ENCODE measurements at places on chromosomes 1 and 21.

DNA sequence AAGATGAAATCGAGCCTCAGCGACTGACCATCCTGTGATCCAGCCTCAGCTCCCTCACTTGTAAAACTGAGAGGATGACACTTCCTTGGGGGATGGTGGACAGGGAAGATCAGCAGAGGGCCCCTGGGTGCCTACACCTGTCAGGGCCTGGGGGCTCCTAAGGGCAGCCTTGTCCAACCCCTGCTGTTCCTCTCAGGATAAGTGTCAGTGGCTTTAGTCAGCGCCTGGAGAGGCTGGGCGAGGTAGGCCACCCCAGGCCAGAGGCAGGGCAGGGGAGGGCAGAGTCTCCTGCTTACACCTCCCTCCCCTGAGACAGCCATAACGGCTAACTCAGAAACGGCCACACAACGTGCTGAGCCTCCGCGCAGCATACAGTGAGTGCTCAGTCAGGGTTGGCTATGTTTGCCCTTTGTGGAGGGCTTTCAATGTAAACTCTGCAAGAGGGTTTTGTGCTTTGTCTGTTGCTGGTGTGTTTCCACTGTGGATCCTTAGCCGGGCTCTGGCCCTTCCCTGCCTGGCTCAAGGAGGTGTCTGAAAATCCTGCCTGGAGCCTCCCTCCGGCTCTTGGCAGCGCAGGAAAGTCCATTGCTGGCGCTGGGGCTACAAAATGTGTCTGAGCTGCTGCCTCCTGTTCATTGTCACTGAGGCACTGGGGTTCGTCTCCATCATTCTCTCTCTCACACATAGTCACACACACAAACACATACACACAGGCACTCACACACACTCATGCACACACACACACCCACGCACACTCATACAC is 588.4 kb downstream of the PTPRU start:
- no peak for DNase-seq

DNA sequence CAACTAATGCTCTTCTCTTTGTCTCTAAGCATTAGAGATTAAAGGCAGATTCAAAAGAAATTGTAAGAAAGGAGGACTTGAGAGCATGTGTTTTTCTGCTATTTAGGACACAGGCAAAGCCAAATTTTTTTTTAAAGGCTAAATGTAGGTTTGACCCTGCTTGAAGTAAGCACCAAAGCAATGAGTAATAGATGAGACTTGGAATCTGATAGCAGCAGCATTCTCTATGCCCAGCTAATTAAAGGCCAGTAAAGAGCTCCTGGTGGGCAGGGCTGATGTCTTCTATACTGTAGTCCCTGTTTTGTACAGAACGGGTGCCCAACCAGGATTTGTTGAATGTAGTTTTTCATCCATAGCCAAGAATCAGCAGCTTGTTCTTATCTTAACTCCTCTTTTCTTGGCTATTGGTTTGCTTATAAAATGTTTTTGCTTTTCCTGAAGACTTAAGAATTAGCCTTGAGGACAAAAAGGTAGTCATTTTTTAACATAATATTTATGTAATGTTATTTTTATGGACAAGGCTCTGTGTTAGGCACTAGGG is 179.6 kb downstream of the LMO4 start:
- DNase-seq = no peak

DNA sequence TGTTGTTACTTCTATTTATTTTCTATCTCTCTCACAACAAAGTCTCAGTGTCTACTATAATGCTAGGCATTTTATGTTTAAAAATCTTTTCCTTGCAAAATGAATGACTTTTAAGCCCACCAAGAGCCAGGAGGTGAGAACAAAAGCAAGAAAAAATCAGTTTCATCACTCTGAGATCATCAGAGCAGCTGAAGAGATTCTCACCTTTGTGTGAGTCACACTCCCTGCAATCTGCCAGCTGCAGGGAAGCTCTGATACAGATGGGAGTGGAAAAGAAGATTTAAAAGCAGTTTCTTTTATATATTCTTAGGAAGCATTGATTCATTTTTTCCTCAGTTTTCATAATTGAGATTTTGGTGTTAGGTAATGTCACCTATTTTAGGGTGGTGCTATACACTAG is 107.6 kb downstream of the LHX9 start:
- DNase-seq = peak; percentile 12

DNA sequence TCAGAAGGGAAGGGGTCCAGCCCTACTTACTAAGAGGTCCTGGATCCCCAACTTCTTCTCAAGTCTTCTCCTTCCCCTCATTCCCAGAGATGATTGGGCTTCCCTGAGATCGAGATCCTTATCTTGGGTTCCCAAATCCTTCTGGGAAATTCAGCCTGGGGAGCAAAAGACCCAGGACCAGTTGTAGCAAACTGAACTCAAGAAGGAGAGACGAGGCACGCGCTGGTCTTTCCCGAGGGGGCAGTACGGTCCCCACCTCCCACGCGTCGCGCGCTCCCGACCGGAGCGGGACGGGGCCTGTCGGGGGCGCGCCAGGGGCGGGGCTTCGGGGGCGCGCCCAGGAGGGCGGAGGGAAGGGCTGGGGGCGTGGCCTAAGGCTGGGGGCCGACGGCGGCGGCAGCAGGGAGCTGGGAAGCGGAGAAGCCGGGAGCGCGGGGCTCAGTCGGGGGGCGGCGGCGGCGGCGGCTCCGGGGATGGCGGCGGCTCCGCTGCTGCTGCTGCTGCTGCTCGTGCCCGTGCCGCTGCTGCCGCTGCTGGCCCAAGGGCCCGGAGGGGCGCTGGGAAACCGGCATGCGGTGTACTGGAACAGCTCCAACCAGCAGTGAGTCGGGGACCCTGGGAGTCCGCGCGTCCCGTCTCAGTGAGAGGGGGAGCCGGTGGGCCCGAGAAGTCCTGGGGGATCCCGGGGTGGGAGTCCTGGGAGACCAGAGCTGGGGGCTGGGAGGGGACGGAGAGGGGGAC is at the start of gene EFNA3:
Gene EFNA3, plus strand, starts transcription at position 369 of the 741 bp plus-strand sequence. Its CDS starts 105 bp downstream, at position 474.
- peak; percentile 70 for DNase-seq

DNA sequence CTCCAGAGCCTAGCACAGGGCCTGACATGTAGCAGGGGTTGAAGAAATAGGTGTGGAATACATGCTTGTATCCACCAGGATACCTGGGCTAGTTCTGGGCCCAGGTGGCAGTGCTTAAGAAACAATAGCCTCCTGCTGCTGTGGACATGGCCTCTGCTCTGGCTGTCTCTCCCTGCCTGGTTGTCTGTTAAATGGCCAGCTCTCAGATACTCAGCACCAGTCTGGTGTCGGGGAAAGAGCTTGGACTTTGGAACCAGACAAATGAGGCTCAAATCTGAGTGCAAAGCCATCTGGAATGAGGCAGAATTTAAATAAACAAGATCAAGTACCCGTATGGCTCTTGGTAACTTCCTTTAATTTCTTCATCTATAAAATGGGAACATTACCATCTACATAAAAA is 31.5 kb downstream of the SESN2 start:
- no peak for DNase-seq

DNA sequence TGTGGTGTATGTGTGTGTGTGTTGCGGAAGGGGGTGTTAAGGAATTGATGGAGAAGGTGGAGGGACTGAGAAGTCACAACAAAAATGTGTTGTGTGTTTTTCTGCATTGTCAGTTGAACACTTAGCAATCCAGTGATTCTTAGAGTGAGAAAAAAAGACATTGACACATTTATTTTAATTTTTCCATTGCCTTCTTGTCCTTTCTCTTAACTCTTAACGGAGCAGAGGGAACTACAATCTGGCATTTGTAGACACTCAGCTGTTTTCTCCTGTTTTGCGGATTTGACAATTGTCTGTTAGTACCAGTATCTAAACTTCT is 725 bp downstream of the C1orf53 start:
- DNase-seq = no peak

- no peak for DNase-seq
These were observed 90.7 kb downstream of the GPR88 start for GRCh38 chr1:100628631-100629081.

- no peak for DNase-seq
These were observed 140.3 kb upstream of the KIF26B start for GRCh38 chr1:245014247-245015029.

DNA sequence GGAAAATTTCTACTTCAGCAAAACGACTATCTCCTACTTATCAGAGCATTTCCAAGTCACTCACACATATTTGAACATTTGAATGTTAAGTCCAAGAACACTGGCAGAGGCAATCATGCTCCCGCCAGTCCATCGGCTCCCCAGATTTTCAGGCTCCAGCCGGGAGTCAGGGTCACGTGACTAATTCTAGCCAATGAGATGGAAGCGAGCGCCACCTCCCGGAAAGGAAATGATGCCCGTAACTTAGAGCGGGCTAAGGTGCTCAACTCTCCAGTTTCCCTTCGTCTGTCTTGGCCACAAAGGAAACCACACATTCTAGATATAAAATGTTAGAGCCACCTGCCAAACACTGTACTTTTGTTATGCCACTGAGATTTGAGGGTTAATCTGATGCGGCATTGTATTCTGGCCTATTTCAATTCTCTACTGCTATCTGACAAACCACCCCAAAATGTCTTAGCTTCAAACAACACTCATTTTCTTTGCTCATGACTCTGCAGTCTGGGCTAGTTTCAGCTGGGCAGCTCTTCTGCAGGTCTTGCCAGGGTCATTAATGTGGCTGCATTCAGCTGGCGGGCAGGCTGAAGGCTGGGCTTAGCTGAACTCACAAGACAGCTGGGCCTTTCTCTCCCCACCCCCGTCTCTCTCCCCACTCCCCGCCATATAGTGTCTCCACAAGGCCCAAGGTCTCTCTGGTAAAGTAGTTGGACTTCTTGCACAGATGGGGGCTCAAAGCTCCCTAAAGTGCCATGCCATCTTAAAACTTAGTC is 16.5 kb upstream of the LHX4 start:
- peak; percentile 68 for DNase-seq

GRCh38 chr1:172417557-172417956 is 2.9 kb upstream of the C1orf105 start:
- DNase-seq = no peak

GRCh38 chr1:178768423-178768822 is 43.4 kb downstream of the RALGPS2 start:
- DNase-seq = peak; percentile 12

DNA sequence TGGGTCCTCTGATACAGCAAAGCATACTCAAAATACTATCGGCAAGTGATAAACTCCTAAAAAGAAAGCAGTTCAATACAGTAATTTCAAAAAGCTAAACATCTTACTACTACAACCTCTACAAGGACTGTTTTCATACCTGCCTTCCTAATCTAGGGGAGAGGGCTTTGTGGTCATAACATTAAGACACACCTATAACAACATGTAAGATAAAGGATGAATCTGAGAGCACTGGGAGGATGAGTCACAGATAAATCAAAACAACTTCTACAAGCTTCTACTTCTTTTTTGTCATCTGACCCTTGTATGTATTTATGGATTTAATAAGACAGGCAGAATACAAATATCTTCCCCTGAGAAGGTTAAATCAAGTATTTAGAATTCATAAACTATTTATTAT is 40.0 kb downstream of the LTN1 start:
- no peak for DNase-seq

DNA sequence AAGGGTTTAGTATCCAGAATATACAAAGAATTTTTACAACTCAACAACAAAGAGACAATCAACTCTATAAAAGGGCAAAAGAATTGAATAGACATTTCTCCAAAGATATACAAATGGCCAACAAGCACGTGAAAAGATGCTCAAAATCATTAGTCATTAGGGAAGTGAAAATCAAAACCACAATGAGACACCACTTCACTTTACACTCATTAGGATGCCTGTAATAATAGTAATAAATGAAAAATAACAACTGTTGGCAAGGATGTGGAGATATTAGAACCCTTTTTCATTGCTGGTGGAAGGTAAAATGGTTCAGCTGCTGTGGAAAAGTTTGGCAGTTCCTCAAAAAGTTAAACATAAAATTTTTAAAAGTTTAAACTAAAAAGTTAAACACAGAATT is 7.0 kb upstream of the ABCD3 start:
- DNase-seq = no peak

DNA sequence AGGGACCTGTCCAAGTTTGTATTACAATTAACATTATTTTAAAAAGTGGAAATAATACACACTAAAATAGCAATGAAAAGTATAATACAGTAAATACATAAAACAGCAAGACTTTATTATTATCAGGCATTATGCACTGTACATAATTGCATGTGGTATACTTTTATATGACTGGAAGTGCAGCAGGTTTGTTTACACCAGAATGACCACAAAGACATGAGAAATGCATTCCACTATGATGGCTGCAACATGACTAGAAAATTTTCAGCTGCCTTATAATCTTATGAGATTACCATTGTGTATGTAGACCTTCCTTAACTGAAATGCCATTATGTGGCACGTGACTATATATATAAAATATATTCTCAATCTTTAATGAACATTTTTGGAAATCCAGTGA is 1699.6 kb downstream of the KCNT2 start:
- no peak for DNase-seq

DNA sequence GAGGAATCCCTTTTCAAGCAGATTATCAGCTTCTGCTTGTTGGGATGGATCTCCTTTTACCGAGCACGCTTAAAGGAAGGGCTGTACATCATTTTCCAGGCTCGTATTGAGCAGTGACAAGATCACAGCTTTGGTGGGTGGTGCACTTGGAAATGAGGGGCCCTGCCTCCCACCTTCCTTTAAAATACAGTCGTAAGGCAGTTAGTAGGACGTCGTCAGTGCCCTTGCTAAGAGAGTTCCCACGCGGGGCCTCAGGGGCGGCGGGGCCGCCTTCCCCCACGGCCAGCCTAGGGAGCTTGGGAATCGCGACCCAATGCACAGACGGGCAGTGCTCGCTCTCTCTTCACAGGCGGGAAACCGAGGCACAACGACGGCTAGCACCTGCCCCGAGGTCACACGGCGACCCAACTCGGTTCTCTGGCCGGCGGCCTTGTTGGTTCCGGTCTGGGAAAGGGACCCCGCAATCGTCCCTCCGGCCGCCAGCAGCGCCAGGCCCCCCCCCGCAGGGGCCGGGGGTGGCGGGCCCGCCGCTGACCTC is 58.6 kb downstream of the H3-3A start:
- DNase-seq = no peak

DNA sequence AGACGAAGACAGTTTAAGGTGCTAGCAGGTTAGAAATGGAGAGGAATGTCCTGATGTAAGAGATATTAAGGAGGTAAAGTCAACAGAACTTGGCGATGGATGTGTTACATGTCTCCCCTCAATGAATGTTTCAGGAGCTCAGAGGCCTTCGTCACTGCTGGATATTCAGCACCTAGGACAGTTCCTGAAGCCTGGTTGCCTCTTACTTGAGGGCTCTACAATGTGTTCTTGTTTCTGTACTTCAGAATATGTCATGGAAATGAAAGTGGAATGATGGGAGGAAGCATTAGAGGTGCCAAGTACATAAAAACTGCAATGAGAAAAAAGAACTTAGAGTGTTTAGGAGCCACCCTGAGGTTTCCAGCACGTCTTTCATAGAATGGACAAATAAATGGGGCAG is 17.7 kb downstream of the TNR start:
- DNase-seq = peak; percentile 5

DNA sequence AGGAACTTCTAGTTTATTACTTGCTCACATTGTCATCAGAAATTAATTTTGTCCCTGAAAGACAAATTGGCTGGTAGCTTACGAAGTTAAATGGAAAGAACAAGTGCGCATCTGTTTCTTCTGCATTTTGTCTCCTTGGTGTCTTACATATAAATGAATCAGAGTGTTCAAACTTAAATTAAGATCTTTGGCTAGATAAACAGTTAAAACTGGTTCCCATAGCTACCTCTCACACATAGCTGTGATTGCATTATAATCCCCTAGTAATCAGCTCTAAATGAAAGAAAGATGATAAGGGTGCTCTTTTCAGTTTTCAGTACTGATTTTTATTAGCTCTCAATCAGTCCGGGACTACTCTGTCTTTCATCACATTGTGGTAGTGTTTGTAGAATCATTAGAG is 124.2 kb upstream of the LMO4 start:
- no peak for DNase-seq
